ENCODE measurements at places on chromosomes 6 and 20.

- DNase-seq = no peak
These were observed 13.5 kb downstream of the PTPN1 start for GRCh38 chr20:50523552-50524167.

DNA sequence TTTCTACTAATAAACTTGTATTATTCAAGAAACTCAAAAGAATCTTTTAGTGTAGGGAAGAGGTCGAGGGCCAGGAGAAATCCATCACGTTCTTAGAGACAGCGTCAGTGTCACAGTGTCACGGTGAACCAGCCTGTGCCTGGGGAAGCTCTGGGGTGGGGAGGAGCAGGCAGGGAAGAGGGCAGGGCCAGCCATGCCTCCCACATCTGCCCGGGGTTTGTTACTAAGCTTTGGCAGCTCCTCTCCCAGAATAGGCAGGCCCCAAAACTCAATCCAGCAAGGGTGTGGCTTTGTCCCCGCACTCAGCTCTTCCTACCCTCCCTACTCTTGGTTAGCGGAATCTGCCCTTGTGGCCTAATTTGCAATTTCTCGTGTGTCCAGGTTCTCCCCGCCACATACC lies 72.9 kb downstream of the TCP11 start:
- no peak for DNase-seq

GRCh38 chr6:155887421-155887820 lies 431.8 kb upstream of the NOX3 start:
- no peak for DNase-seq

DNA sequence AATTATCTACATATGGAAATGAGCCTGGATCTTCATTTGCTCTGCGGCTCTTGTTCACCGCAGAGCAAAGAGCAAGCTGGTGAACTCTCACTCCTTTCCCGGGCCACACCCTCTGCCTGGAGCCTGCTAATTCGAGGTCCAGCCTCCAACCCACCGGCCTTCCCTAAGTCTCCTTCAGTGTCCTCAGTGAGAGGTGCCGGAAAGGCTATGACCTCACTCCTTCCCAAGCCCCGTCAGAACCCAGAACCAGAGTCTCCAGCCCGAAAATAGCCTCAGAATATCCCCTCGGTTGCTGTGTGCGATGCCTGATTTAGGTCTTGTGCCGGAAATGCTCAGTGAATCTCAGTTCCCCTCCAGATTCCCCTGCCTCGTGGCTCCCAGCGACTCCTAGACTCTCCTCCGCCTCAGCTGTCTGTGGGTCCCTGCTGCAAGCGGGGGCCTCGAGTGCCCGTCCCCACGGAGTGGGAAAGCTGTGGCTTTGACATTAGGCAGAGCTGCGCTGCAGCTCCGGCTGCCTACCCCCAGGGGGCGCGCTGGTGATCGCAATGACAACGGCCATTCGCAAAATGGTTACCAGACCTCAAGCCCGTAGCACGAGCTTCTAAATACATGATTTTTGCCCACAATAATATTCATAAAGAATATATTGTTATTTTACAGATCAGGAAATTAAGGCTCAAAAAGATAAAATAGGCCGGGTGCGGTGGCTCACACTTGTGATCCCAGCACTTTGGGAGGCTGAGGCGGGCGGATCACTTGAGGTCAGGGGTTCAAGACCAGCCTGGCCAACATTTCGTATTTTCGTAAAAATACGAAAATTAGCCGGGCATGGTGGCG lies 4.1 kb upstream of the BNIP5 start:
- DNase-seq = peak; percentile 64

GRCh38 chr6:71107911-71108420 lies 151.1 kb upstream of the B3GAT2 start:
- peak; percentile 52 for DNase-seq

GRCh38 chr6:35635601-35636597 lies 52.8 kb downstream of the FKBP5 start:
- DNase-seq = no peak

DNA sequence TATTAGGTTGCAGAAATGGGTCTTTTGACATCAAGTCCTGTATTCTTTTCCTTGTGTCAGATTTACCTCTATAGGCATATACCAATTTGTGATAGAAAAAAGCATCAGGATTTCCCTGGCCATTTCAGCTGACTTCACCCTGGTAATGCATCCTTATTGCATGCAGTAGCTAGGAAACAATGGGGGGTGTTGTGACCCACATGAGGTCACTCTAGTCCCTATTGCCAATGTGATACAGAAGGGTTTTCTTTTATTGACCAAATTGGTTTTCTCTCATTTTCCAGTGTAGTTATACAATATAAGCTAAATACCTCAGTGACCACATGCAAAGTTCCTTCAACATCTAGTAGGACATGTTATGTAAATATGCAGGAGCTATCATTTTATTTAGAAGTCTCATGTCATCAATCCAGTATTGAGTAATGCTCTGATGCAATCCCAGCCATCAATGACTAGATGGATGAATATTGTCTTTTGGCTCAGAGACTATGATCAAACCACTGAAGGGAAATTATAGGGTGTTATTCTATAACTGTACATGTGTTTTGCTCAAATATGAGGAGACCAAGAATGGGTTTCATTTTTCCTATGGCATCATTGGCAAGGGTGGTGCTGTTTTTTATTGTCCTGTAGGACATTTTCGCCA lies 177.7 kb downstream of the KLHL32 start:
- no peak for DNase-seq

DNA sequence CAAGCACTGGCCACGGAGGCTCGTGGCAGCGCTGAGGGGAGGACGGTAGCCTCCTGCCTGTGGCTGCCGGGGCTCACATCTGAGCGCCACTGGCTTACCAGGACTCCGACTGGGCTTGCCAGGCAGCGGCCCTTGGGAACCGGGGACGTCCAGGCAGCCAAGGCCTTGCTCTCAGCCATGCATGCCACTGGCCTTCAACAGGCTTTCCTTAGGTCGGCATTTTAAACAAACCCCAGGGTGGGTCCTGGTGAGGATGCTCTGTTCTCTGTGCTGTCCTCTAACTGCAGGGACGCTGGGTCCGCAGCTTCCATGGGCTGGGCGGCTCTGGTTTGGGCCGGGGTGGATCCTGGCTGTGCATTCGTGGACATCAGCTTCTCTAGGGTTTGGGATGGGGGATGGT lies 59.1 kb upstream of the BHLHE23 start:
- no peak for DNase-seq

All from trophoblast cell (in vitro differentiated cells and primary cell).